Activated gamma-delta T cell treated with Interleukin-2 at 50 U/mL for 16 hours (primary cell): ENCODE measurements at places on chromosomes 3 and 15.

- no peak for DNase-seq
Measured at GRCh38 chr3:177641206-177641605, 443.9 kb upstream of the TBL1XR1 start.

DNA sequence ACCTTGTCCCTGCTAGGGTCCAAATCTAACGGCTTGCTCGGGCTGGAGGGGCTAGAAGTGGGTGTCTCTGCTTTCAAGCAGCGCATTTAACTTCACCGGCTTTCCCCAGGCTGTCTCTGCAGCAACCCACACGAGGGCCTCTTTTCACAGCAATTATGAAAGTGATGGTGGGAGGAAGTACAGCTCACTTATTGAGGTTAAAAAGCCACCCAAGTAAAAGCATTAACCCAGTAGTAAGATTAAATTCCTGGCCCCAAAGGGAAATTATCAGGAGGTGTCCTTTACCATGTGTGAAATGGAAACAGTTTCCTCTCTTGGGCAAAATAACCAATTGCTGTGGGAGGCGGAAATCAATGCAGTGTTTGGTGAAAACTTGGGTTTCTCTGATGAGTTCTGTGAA is 41.1 kb downstream of the NGRN start:
- no peak for DNase-seq

GRCh38 chr3:27125821-27126501 is 243.2 kb downstream of the NEK10 start:
- no peak for DNase-seq

GRCh38 chr15:96183514-96183850 is 147.0 kb upstream of the NR2F2 start:
- DNase-seq, result no peak

- no peak for DNase-seq
Measured at GRCh38 chr3:21237638-21238037, 513.4 kb downstream of the ZNF385D start.

- DNase-seq, result no peak
Measured at GRCh38 chr15:57697588-57697987, 8.9 kb upstream of the POLR2M start.

GRCh38 chr3:26752466-26752865 is 129.9 kb downstream of the LRRC3B start:
- DNase-seq, result no peak

DNA sequence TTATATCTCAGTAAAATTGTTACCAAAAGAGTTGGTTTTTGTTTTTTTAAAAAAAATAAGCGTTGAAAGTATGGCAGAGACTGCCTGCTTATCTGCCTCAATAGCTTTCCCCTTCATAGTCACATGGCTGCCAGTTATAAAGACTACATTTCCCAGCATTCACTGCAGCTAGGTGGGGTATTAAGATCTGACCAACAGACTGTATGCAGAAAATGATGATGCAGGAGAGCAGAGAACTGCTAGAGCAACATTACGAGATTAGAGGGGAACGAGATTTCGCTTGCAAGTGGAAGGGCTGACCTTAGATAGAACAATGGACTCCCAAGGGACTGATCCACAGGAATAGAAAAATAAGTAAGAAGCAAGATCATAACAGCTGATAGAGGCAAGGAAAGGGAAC is 14.3 kb downstream of the RHOA start:
- no peak for DNase-seq

DNA sequence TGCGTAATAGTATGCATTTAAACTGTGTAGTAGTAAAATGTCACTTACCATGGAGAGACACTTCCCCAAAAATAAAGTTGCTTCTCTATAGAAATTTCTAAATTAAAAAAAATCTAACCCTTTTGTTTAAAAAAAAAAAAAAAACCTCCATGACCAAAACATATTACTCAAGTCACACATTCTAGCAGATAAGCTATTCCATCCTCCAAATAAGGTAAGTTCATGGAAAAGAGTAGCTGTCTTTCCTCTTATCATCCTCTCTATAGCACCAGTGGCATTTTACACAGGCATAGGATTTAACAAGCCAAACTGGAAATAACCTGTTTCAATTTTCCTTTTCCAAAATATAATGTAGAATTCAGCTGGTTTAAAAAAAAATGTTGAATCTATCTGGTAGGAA is 57.4 kb downstream of the LRRFIP2 start:
- no peak for DNase-seq

DNA sequence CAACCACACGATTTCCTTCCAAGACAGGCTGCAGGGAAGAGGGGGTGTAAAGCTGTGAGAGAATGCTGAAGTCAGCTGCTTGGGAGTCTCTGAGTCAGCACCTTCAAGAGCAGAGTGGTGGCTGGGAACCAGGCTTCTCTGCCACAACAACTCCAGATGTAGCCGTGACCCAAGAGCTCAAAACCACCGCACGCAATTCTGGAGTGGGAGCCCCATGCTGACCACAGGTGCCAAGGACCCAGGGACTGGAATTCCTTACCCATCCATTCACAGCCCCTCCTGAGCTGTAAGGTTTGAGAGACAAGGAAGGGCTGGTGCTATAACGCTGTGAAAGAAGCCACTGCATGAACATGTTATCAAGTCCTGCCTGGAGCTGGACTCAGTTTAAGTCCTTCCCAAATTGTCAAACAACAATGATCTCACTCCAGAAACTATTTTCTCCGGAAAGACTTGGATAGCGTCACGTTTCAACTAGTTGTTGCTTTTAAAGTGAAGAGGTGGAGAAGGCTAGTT is 61.4 kb downstream of the UMPS start:
- DNase-seq, result no peak

DNA sequence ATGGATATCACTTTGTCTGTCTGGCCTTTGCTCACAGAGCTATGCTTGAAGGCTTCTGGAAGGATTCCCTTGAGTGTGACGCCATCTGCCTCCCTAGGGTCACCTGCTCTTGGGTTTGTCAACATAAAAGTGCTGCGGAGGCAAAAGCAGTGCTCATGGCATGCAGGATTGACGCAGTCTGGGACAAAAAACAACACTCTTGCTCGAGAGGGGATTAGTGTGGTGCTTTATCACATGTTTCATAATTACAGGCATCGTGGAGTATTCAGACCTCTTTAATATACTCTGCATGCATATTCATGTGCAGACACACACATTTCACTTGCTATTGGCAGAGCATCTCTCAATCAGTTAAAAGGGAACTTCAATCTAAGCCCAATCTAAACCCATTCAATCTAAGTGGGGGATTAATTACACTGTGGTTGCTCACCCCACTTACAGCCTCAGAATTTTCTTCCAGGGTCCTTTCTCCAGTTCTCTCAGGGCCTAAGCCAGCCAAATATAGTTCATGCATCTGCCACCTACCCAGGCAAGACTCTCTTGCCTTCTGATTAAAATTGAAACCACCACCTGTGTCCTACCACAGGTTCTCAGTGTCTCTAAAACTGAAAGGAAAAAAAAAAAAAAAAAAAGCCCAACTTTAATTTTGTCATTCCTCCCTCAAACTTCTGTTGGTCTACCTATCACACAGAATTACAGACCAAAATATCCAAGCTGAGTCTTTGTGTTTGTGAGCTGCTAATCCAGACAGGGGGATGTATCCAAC is 75.6 kb downstream of the BFSP2 start:
- no peak for DNase-seq

- no peak for DNase-seq
Measured at GRCh38 chr15:76360416-76360815, 23.8 kb downstream of the ISL2 start.

DNA sequence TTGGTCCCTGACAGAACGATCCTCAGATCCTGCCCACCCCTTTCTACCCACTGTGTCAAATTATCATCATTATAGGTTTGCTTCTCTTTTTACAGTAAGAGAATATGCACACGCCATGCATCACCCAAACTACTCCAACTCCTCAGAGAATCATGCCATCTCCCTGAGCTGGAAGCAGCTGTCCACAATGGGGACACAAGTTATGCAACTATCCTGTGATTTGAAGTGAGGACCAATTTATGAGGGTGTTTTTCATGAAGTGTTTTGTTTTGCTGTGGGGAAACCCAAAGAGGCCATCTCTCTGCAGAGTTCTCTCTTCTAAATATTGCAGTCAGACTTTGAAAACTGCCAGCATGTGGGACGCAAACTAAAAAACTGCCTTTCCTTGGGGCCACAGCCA is 35.8 kb upstream of the TNFSF10 start:
- DNase-seq, result no peak

- no peak for DNase-seq
Measured at GRCh38 chr3:178602856-178603255, 66.6 kb downstream of the KCNMB2 start.

- DNase-seq, result no peak
Measured at GRCh38 chr15:37876900-37877299, 57.5 kb upstream of the TMCO5A start.
